ENCODE measurements at places on chromosomes 5 and 9.

- no peak for DNase-seq
Measured at GRCh38 chr5:54608423-54609085, 91.0 kb downstream of the SNX18 start.

GRCh38 chr5:146368137-146368536, 29.5 kb downstream of the POU4F3 start:
- DNase-seq, result peak; percentile 45

- no peak for DNase-seq
Measured at GRCh38 chr5:4309026-4309425, 713.4 kb downstream of the IRX1 start.

- DNase-seq, result no peak
Measured at GRCh38 chr5:65172486-65173129, 309.1 kb downstream of the ADAMTS6 start.

- DNase-seq, result no peak
Measured at GRCh38 chr5:96074870-96075269, 113.2 kb upstream of the ELL2 start.

GRCh38 chr9:76358628-76359280, 35.5 kb downstream of the RFK start:
- DNase-seq, result peak; percentile 79

GRCh38 chr5:137856201-137856600, 11.5 kb upstream of the MYOT start:
- DNase-seq, result no peak

- no peak for DNase-seq
Measured at GRCh38 chr9:37676411-37676830, 25.7 kb downstream of the FRMPD1 start.

DNA sequence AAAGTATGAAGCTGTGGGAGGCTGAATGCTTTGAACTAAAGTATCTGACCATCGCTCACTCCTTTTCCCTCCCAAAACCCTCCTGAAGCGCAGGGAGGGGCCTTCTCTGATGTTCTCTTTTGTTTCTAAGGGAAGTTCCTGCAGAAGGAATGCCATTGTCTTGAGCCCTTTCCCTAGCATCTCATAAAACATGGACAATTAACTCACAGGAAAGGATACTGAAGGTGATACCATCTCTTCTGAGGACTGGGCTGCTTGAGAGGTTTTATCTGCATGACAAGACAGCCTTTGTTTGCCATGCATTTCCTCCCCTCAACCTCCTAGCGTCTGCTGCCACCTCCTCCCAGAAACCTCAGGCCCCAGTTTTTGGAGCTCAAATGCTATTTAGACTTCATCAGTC, 4.3 kb upstream of the RMND5B start:
- DNase-seq, result peak; percentile 16

- peak; percentile 33 for DNase-seq
Measured at GRCh38 chr5:154970759-154971158, 29.9 kb downstream of the MRPL22 start.

DNA sequence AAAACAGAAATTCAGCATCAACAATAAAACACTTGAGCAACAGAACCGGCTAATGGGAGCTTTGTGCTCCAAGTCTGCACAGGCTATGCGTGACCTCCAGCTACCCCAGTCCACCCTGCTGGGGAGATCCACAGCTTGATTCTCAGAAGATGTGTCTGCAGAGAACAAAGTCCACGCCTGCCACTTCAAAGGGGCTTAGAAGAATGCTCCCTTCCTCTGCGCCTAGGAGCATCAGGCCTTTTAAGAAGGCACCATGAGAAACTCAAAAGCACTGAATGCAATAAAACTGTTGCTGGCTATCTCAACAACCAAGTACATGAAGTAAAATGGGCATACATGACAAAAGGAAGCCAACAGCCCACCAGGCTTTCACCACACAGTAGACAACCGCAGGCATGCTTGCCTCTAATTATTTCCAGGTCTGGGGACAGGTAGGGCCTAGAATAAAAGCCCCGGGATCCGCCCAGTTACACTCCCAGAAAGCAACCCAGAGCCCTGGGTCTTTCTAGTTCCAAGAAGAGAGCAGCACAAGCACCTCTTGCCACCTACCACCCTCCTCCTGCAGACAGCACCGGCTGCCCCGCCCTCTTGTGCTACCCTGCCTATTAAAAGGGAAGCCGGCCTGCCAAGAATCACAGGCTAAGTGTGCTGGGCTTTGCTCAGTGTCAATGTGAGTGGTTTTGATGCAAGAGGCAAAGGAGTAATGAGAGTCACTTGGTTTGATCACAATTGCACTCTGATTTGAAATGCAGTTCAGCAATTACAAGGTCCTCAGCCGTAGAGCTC, 123.2 kb downstream of the SPOCK1 start:
- no peak for DNase-seq

DNA sequence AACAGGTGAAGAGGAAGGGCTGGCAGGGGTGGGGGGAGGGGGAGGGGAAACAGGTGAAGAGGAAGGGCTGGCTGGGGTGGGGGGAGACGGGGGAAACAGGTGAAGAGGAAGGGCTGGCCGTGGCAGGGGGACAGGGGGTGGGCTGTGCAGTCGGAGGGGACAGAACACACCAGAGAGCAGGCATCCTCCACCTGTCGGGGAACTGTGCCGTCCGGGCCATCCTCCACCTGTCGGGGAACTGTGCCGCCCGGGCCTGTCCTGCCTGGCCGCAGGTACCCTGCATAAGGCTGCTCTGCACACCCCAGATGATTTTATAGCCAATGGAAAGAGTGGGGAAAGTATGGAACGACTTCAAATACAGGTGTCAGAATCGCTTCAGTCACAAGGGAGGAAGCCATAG, 32.5 kb upstream of the PPP1R26 start:
- DNase-seq, result no peak

DNA sequence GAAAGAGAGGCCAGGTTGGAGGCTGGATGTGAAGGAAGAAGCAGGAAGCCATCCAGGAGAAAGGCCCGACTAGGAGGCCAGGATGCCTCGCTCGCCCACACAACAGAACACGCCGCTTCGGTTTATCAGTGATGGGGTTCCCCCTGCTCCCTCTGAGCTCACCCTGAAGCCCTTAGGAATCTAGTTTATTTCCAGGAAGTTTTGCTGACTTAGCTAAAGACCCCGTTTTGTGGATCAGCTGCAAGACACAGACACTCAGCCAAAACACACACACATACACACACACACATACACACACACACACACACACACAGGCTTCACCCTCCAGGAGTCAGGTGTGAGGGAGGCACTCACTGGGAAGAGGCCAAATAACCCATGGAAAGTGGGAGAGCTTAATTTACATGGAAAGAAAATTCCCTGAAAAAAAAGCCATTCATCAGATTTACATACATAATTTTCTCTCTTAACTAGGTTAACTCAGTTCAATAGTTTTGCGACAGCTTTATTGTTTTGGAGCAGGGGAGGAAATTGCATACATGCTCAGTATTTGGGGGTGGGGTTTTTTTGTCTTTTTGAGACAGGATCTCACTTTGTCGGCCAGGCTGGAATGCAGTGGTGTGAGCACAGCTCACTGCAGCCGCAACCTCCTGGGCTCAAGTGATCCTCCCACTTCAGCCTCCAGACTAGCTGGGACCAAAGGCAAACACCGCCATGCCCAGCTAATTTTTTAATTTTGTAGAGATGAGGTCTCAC, 92.7 kb upstream of the HAND1 start:
- no peak for DNase-seq

GRCh38 chr5:96816411-96816939, 8.7 kb upstream of the ERAP1 start:
- DNase-seq, result peak; percentile 62

DNA sequence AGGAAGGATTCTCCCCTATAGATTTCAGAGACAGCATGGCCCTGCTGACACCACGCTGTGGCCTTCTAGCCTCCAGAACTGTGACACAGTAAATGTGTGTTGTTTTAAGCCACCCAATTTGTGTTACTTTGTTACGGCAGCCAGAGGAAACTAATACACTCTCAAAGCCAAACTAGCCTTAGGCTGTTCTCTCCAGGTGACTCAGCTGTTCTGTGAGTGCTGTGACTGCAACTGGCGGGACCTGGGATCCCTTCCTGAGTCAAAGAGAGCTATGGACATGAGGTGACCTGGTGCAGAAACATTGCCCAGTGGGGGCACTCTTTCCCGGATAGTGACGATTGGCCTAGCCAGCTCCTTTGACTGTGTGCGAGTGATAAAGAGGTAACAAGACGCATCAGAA, 14.0 kb upstream of the MLANA start:
- DNase-seq, result no peak

DNA sequence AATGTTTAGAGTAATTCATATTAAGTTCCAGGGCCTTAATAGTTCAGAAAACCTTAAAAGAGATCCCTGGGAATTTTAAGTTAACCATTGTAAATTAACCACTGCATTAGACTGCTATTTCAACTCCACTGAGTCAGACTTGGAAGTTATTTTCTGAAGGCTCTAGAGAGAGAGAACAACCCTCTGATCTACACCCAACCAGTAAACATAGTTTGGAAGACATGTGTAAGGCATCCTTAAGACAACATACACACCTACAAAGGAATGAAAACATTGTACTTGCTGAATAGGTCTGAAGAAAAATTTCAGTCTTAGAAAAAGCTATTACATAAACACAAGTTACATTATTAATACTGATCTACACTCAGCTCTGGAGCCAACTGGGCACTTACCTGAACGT, 158.2 kb upstream of the FST start:
- no peak for DNase-seq

DNA sequence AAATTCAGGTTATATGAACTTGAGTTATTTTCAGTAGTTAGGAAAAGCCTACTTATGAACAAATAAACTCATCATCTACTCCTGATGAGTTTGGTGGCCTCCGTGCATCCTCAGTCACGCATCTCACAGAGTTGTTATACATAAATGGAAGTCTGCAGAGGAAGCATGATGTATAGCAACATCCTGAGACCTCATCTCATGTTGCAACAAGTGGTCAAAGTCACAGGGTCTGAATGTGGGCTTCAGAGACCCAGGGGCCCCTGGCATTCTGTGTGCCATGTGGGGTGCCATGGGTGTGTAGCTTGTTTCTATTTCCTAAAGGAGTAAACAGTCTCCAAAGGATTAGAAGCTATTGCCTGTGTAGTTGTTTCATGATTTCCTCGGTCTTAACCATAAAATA, 216.5 kb downstream of the IRX2 start:
- no peak for DNase-seq

DNA sequence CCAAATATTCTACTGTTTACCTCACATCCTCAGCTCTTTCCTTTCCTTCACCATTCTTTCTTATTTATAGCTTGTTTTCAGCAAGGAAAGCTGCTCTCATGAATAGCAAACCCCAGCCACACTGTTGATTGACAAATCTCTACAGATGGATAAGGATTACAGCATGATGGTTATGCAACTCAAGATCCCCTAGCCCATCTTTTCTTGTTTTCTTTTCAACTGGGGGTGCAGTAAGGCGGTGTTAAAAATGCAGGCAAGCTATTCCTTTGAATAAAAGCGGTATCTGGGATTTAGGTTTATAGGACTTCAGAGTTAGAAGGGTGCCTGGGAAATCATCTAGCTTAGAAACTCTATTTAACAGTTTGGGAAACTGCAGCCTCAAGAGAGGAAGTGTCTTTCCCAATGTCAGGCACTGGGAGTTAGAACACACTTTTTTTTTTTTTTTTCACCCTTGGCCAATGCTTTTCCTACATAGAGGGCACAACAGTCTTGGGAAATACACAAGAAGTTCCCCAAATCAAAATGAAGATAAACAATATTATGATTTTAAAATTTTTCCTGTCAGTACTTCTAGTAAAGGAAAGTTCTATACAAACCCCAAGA, 2.6 kb downstream of the SPARC start:
- DNase-seq, result no peak

GRCh38 chr9:35754264-35754663, at the start of gene MSMP:
MSMP (minus strand) TSS chr9:35754276; CDS start chr9:35754129, 147 bp downstream.
- no peak for DNase-seq

- no peak for DNase-seq
Measured at GRCh38 chr5:90844931-90845330, 286.3 kb downstream of the ADGRV1 start.

GRCh38 chr5:164301708-164302107, 796.3 kb downstream of the MAT2B start:
- no peak for DNase-seq

DNA sequence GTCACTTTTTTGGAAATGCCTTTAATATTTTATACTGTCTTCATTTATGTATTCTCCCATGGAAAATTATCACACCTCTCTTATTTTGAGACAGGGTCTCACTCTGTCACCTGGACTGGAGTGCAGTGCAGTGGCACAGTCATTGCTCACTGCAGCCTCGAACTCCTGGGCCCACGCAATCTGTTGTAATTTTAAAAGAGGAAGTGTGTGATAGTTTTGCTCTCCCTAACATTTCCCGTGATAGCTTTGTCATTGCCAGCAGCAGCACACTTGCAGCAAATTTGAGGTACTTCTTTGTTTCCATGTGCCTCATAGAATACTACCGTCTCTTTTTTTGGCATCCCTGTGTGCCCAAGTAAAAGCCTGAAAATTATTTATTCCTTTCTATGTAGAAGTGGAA, 103.5 kb downstream of the RNF180 start:
- DNase-seq, result peak; percentile 86

DNA sequence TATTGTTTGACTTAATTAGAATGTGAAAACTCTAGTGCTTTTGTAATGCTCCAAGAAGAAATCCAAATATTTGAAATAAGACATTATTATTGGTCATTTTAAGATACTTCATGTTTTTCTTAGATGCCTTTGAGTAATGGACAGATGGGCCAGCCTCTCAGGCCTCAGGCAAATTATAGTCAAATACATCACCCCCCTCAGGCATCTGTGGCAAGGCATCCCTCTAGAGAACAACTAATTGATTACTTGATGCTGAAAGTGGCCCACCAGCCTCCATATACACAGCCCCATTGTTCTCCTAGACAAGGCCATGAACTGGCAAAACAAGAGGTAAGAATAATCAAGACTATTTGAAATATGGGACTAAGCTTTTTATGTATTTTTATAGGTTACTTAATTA, 69.2 kb upstream of the SREK1 start:
- no peak for DNase-seq

DNA sequence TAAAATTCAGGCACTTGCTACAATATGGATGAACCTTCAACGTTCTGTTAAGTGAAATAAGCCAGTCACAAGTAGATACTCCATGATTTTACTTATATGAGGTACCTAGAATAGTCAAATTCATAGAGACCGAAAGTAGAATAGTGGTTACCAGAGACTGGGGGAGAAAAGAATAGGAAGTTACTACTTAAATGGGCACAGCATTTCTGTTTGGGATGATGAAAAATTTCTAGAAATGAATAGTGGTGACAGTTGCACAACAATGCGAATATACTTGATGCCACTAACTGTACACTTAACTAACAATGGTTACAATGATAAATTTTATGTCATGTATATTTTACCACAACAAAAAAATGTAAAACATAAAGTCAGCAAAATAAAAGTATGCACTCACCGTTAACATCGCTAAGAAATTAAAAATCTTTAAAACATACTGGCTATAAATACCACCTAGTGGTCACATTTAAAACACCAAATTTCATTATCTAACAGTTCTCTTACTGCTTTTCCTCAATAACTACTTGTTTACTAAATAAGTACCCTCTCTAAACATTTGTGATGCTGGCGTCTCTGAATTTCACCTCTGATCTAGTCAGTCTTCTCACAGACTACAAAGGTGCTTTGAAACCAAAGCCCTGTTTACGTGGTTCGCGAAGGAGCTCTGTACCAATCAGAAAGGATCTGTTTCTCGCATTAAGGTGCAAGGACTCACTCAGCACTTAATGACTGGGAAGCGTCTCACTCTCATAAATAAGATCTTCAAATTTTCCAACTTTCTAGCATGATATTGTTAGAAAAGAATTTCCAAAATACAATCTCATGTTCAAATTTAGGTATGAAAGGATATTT, 22.7 kb downstream of the KIF3A start:
- peak; percentile 75 for DNase-seq

GRCh38 chr5:79840084-79840990, 150.7 kb downstream of the CMYA5 start:
- no peak for DNase-seq

All from OCI-M1 (cell line).